ENCODE measurements at places on chromosomes 7 and 10.
A peak's percentile ranks its signal among the peaks of the same experiment; 100 is the strongest.

GRCh38 chr10:94027197-94027596, 33.5 kb downstream of the PLCE1 start:
- no peak for DNase-seq

DNA sequence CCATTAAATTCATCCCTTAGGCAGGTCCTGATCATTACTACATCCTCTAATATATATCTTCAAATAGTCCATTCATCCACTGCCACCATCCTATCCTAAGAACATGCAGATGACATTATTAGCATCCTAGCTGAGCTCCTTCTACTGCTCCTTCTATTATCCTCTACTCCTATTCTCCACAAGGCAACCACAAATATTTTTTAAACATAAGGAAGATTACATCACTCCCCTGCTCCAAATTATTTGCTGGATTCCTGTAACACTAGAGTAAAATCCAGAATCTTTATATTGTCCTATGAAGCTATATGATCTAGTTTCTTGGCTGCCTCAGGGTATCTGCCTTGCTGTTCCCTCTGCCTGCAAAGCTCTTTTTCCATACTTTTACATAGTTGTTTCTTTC, 176.3 kb upstream of the SLC26A5 start:
- no peak for DNase-seq

DNA sequence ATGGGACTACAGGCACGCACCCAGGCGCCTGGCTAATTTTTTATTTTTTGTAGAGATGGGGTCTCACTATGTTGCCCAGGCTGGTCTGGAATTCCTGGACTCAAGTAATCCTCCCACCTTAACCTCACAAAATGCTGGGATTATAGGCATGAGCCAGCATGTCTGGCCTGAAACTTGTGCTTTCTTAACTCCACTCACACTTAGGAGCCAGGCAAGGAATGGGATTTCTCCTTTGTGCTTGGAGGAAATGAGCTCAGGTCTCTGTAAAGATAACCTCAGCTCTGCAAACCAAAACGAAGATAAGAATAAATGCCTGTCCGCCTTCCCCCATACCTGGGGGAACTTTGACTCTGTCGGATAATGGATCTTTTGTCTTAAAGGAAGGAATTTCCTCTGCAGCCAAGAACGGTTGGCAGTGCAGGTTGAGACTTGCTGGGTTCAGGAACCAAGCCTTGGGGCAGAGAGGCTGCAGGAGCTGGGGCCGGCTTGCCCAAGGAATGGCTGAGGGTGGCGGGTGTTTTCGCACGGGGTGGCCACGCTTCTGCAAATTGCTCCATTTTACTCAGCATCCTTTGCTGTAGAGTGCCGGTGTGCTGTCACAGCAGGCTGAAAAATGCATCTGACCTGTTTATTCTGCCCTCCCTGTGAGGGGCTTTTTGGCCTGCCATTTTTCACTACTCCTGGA, 174.2 kb downstream of the KIAA1217 start:
- DNase-seq: no peak

DNA sequence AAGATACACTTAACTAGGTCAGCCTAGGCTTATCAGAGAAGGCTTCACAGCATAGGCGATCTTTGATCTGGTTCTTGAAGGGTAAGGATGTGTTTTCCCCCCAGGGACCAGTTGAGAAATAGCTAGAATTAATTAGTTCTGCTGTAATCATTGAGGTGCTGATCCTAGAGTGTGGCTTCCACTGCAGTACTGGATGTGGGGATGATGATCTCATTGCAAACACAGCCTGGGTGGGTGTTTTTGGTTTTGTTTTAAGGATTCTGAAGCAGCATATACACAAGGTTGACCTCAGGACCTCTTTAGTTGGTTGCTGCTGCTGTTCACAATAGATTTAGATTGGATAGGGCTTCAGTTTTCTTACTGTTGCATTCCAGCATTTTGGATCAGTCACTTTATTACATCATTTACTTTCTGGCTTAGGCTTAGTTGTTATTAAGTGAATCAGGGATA, 159.7 kb downstream of the AUTS2 start:
- DNase-seq: no peak

- no peak for DNase-seq
Measured at GRCh38 chr7:15167912-15168311, 265.4 kb upstream of the DGKB start.

DNA sequence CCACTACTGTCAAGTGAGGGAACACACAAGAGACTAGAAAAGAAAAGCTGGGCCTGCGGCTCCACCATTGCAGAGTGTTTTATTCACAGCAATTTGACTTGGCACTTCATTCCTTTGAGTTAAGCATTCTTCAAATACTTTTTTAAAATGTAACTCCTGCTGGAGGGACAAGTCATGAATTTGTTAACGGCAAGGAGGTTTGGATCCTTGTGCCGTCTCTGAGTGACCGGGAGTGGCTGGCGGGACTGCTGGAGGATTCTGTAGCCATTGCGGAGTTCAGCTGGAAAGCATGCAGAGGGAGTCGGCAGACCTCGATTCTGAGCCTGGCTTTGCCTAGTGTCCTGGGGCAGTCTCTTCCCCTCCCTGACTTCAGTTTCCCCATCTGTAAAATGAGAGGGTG, 9.8 kb downstream of the HSPA12A start:
- DNase-seq: no peak

- DNase-seq: no peak
Measured at GRCh38 chr7:19009241-19009935, 108.0 kb downstream of the TWIST1 start.

GRCh38 chr10:78511324-78512204, 477.9 kb downstream of the RPS24 start:
- no peak for DNase-seq

DNA sequence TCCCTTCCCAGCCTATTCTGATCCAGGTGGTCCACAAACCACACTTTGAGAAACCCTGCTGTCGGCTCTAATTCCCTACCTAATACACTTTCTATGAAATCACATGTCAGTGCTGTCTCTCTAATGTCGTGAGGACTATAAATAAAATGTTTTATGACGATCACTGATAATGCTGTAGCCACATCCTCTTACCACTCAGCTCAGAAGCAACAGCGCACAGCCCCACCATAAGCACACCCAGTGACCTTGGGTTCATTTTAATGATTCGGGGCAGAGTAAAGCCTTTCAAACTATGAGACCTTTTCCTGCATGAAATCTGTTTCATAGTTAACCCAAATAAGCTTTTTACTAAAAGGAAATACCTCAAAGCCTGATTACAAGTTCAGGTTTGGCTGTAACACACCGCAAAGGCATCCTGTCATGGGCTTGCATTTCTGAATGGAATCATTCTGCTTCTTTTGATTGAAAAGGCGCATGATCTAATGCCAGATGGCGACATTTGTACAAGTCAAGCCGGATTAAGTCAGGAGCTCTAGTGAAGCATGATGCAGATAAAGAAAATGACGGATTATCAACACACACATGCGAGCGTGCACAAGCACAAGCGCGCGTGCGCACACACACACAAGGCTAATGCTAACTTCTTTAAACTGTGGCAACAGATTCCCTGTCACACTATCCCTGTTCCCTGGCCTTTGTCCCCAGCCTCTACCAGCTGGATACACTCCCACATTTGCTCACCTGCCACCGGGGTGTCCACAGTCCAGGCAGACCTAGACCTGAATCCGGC, 180.5 kb upstream of the PDE1C start:
- no peak for DNase-seq

- no peak for DNase-seq
Measured at GRCh38 chr7:156480671-156481070, 159.9 kb upstream of the RNF32 start.

DNA sequence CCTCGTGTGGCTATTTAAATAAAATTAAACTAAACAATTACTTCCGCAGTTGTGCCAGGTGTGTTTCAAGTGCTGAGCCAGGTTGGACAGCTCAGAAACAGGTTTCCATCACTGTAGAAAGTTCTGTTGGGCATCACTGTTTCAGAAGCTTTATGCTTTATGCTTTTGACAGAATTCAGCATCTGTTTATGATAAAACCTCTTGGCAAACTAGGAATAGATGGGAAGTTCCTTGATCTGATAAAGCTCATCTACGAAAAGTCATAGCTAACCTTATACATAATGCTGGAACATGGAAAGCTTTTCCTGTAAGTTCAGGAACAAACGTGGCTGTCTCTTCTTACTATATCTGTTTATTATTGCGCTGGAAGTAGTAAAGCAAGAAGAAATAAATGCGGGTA, 143.4 kb downstream of the DOCK1 start:
- no peak for DNase-seq

GRCh38 chr7:93530701-93531100, 43.8 kb downstream of the CALCR start:
- DNase-seq: no peak

DNA sequence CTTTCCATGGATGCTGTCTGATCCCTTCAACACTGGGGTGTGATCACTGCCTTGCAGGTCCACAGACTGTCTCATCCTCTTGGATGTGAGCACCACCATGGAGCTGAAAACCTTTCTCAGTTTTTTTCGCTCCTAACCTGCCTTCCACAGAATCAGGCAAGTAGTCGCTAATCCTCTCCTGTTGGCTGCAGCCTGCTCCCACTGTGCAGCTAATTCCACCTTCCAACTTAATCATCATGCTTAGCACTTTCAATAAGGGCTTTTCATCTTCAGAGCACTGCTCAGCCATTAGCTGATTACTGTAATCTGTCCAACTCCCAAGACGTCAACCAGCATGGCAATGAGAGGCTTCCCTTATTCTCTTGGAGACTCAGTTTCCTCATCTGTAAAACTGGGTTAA, 15.1 kb upstream of the CDH23 start:
- peak; percentile 72 for DNase-seq

DNA sequence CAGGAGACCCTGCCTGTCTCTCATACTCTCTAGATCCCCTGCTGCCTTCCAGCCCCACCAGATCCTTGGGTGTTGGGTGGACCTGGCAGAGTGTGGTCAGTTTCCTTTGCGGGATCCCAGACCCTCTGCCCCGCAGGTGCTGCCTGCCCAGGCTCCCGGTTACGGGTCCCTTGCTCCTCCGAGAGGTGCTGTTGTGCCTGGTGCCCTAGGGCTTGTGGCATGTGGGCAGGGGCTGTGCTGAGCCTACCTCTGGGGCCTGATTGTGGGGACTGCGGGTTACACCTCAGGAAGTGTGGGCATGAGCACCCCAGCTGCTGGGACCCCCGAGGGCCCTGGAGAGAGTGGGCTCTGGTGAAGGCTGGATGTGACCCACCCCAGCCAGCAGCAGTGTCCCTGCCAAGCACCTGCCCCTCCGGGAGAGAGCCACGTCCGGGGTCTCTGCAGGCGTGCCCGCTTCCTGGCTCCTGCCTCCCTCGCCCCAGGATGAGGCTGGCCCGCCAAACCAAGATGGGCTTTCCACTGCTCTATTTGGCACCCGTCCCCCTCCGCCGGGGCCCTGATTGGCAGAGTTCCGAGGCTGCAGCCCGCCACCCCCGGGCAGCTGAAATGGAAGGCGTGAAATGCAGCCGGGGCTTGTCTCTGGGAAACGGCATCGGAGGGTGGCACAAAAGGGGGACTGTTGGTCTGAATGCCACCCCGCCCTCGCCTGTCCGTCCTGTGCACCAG, 17.0 kb downstream of the CLIP2 start:
- DNase-seq: no peak

DNA sequence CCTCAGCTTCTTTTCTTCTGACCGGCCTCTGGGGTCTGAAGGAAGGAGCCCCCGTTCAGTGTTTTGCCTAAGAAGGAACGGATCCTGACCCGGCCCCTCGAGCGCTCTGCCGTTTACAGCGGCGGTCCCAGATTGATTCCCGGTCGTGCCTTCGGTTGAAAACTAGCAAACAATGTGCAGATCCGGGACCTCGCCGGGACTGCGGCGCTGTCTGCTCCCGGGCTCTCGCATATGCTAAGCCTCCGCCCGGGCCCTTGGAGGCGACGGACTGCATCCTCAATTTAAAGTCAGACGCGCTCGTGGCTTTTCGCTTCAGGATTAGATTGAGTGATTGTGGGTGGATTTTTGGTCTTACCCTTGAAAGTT, 559 bp downstream of the DBF4 start:
- DNase-seq: no peak

GRCh38 chr7:159210581-159211235, 66.0 kb upstream of the VIPR2 start:
- no peak for DNase-seq

GRCh38 chr7:157977306-157977705, 610.3 kb downstream of the PTPRN2 start:
- DNase-seq: no peak

GRCh38 chr10:121891103-121891502, 36.7 kb downstream of the ATE1 start:
- no peak for DNase-seq

GRCh38 chr7:128073671-128074310, 42.6 kb upstream of the LRRC4 start:
- DNase-seq: no peak

- DNase-seq: no peak
Measured at GRCh38 chr7:29139796-29140195, 6.5 kb downstream of the CPVL start.

DNA sequence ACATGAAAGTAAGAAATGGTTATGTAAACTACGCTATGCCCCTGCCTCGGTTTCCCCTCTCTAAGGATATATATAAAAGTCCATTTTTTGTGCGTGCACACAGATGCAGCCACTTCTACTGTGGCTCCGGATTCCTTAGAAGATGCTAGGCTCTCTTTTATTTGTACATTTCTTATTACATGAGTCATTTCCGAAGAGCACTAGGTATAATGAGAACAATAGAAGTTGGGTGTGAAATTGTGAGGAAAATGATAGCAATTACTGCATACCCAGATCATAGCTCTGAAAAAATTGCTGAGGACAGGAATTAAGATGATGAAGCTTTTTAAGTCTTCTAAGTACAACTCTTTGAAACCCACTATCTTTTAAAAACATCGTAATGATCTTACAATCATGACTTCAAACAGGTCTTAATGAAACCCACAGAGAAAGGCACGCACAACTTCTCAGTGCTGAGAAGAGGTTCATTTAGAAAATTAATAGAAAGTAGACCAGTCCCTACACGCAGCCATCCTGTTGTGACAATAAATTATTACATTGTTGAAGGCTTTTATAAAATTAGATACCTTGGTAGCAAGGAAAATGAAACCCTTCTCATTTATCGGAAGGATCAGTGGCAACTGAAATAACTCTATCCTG, 96.2 kb upstream of the FGFR2 start:
- no peak for DNase-seq

DNA sequence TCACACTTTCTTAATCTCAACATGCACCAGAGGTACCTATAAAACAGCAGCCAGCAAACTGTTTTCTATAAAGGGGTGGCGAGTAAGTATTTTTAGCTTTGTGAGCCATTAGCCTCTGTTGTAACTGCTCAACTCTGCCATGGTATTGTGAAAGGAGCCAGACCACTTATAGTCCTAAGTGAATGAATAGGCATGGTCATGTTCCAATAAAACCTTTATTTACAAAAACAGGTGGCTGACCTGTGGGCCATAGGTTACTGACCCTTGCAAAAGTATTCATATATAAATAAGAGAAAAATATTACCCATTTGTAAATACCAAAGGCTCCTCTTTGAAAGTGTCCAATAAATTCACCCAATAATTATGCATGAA, 50.3 kb downstream of the ICA1 start:
- no peak for DNase-seq

DNA sequence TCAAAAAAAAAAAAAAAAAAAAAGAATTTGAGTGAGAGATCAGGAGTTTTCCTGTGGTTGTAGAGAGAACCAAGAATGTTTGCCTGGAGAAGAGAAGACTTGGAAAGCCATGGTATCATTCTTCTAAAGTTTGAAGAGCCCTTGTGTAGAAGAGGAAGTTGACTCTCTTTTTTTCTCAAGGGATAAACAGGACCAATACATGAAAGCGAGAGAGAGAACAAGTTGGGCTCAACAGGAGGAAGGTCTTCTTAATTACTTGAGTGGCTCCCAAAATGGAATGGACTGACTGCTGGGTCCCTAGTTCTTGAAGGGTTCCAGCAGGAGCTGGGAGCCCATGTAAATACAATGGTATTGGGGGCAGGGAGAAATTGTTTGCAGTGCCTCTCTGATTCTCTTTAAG, 173.3 kb upstream of the ADO start:
- DNase-seq: no peak
